ENCODE measurements at places on chromosomes 7 and 10. TPM values are rescaled to one million over a fixed set of nuclear protein-coding genes. Genes with fewer than 3 reads are reported as not detected.

Gene TACC2
- 25.3 TPM for total RNA-seq

Gene RPP38
- 5.4 TPM for total RNA-seq

Gene FEZF1
- 0.25 TPM for total RNA-seq

Gene BAZ1B
- 51.4 TPM for total RNA-seq

Gene CFAP69
- 6.9 TPM for total RNA-seq

Gene OR2A7
- total RNA-seq, result 0.74 TPM

Gene DHTKD1
- total RNA-seq, result 36.1 TPM

Measured in temporal lobe (tissue), 4 donors.